CMK (cell line): ENCODE measurements at places on chromosomes 5 and 9.

DNA sequence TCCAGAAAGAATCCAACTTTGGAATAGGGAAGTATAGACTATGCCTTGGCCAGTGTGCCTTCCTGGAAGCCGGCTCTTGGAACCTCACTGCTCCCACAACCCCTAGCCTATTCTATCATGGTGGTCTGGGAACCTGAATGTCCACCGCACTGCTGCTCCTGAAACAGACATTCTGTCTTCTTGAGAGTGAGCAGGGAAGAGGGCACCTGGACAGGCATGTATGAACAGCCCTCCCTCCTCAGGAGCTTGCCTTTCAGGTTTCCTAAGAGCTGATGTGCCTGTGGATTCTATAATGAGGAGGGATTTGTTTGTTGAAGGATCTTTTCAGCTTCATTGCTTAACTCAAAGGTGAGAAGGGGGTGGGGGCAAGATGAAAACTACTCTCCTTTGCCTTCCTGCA lies 55.1 kb upstream of the XPA start:
- no peak for DNase-seq

GRCh38 chr9:5459289-5459829 lies 9.0 kb downstream of the CD274 start:
- no peak for DNase-seq

- no peak for DNase-seq
These were observed 759 bp downstream of the GEMIN5 start for GRCh38 chr5:154937186-154937717.

- no peak for DNase-seq
These were observed 5.2 kb downstream of the FCHSD1 start for GRCh38 chr5:141646026-141646425.

GRCh38 chr5:131769336-131769735 lies 27.5 kb downstream of the FNIP1 start:
- DNase-seq, result no peak
